Kidney (tissue), 22 donors: ENCODE measurements at places on chromosomes 7 and 10.

GRCh38 chr10:17432723-17433122 lies 21.7 kb downstream of the ST8SIA6 start:
- no peaks in the 10 kb centered on the region for H3K27me3 ChIP-seq
- no peak overlapping the region for H3K4me3 ChIP-seq
- H3K4me1 ChIP-seq = no peaks in the 10 kb centered on the region
- no peak for DNase-seq

GRCh38 chr10:21954132-21954531 lies 49.4 kb downstream of the DNAJC1 start:
- H3K36me3 ChIP-seq = no peaks in the 10 kb centered on the region
- H3K27ac ChIP-seq = no peak overlapping the region
- peaks cover 2% of the 10 kb centered on the region for H3K4me1 ChIP-seq

GRCh38 chr7:100875356-100875751 lies 451 bp downstream of the SRRT start:
- H3K27me3 ChIP-seq = no peaks in the 10 kb centered on the region
- peaks cover 4% of the 10 kb centered on the region for H3K4me1 ChIP-seq
- peaks cover 26% of the 10 kb centered on the region for H3K36me3 ChIP-seq
- peak; percentile 60 for DNase-seq
- peak overlapping the region; percentile 83 for H3K27ac ChIP-seq
- H3K4me3 ChIP-seq = peak overlapping the region; percentile 87

DNA sequence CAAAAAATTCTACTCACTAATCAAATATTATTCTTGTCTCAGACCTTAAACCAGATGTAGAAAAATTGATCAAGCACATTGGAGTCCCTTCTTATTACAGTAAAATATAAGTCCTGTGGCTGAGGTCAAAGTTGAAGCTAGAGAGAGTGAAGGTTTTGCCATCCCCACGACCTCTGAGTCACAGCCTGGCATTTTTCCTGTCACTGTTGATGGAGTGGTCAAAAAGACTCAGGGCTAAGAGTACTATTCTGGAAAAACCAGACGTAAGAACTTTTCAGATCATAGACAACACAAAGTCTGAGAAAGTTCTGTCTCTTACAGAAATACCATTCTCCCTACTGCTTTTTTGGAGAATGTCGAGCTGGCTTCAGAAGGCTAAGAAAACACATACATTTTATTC lies 323.7 kb upstream of the ANKRD30A start:
- no peak for DNase-seq
- H3K27me3 ChIP-seq = no peaks in the 10 kb centered on the region
- no peak overlapping the region for H3K27ac ChIP-seq
- H3K4me3 ChIP-seq = no peak overlapping the region

- no peaks in the 10 kb centered on the region for H3K36me3 ChIP-seq
- H3K27me3 ChIP-seq = no peaks in the 10 kb centered on the region
- H3K4me1 ChIP-seq = no peaks in the 10 kb centered on the region
- no peak overlapping the region for H3K4me3 ChIP-seq
Measured at GRCh38 chr7:15490291-15490690, 71.5 kb downstream of the AGMO start.

GRCh38 chr10:92112462-92112861 lies 178.4 kb downstream of the CPEB3 start:
- H3K4me1 ChIP-seq = no peaks in the 10 kb centered on the region
- DNase-seq = no peak
- no peaks in the 10 kb centered on the region for H3K36me3 ChIP-seq
- H3K27me3 ChIP-seq = no peaks in the 10 kb centered on the region
- H3K4me3 ChIP-seq = no peak overlapping the region

GRCh38 chr10:105188737-105189462 lies 547.8 kb downstream of the SORCS3 start:
- peak overlapping the region; percentile 13 for H3K27ac ChIP-seq
- DNase-seq = no peak
- no peaks in the 10 kb centered on the region for H3K36me3 ChIP-seq
- H3K27me3 ChIP-seq = no peaks in the 10 kb centered on the region
- H3K4me1 ChIP-seq = peaks cover 5% of the 10 kb centered on the region

GRCh38 chr7:101378751-101379174 lies 16.1 kb downstream of the COL26A1 start:
- no peak overlapping the region for H3K4me3 ChIP-seq
- H3K27me3 ChIP-seq = no peaks in the 10 kb centered on the region
- no peaks in the 10 kb centered on the region for H3K4me1 ChIP-seq
- no peaks in the 10 kb centered on the region for H3K36me3 ChIP-seq

DNA sequence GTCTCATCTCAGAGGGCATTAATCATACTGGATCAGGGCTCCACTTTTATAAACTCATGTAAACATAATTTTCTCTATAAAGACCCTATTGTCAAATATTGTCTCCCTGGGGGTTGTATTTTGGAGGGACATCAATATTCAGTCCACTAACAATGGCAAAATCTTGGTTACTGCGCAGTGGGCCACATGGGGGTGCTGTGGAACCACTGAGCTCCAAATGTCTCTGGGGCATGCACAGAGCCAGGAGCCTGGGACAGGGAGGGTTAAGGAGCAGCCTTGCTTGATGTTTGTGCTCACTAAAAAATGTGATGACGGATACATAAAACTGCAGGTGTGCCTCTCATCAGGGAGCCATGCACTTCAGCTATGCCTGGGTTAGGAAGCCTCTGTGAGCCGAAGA lies 62.1 kb upstream of the PRSS58 start:
- no peak for DNase-seq
- no peak overlapping the region for H3K27ac ChIP-seq
- H3K27me3 ChIP-seq = no peaks in the 10 kb centered on the region
- no peak overlapping the region for H3K4me3 ChIP-seq
- H3K4me1 ChIP-seq = no peaks in the 10 kb centered on the region
- no peaks in the 10 kb centered on the region for H3K36me3 ChIP-seq

DNA sequence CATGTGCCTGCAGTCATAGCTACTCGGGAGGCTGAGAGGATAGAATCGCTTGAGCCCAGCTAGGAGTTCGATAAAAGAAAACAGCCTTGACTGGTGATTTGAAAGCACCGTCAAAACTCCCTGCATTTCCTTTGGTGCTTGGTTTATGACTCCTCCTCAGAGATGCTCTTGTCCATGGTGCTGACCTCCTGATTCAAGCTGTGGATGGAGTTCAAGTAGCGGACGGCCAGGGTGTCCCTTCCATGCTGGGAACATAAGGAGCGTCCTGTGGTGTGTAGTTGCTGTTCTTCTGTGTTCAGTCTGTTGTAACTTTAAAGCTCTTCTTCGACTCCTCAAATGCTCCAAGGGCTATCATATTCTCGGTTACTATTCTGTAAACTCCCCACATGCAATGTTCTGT lies 382.5 kb upstream of the KIAA1217 start:
- H3K4me1 ChIP-seq = no peaks in the 10 kb centered on the region
- no peaks in the 10 kb centered on the region for H3K36me3 ChIP-seq
- peak; percentile 86 for DNase-seq
- no peak overlapping the region for H3K4me3 ChIP-seq
- no peaks in the 10 kb centered on the region for H3K27me3 ChIP-seq
- no peak overlapping the region for H3K27ac ChIP-seq

- H3K4me3 ChIP-seq = no peak overlapping the region
- no peak for DNase-seq
- H3K36me3 ChIP-seq = no peaks in the 10 kb centered on the region
- no peaks in the 10 kb centered on the region for H3K4me1 ChIP-seq
Measured at GRCh38 chr7:124318721-124319450, 286.0 kb upstream of the TMEM229A start.

DNA sequence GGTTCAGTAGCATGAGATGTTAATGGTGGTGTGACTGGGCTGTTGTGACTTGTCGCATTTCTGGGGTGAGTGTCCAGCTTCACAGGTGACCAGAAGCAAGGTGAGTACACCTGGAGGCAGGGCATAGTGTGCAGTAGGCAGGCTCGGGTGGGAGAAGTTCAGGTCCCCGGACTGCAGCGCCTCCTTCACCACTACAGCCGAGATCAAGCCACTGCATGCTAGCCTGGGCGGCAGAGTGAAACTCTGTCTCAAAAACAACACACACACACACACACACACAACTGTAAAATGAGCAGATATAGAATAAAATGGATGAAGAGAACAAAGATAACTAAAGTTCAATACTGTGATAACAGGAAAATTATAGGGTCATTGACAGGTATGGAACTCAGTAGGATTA lies 11.1 kb upstream of the PARD3 start:
- H3K27me3 ChIP-seq = no peaks in the 10 kb centered on the region
- H3K4me3 ChIP-seq = no peak overlapping the region
- no peaks in the 10 kb centered on the region for H3K4me1 ChIP-seq
- DNase-seq = no peak

DNA sequence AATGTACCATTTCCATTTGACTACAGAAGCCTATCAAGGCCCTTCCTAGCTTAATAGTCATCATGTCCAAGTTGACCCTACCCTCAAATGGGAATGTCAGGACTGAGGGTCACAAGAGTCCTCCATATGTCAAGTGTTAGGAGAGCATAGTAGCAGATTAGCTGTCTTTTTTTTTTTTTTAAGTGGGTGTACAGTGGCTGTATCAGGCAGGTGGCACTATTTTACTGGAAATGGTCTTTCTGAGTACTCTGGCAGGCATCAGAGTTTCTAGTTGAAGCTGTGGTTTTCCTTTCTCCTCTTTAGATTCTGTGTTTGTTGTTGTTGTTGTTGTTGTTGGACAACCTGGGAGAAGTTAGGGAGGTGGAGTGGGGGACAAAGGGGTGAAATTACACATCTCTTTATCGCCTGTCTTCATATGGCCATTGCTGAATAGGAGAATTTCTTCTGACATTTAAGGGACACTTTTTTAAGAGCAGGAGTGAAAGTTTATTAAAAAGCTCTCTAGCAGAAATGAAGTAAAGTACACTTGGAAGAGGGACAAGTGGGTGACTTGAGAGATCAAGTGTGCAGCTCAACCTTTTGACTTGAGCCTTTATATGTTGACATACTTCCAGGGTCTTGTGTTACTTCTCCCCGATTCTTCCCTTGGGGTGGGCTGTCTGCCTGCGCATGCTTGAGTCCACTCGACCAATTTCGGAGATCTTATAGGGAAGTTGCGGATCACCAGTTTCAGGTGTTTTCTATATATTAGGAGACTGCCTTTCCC lies 104.1 kb upstream of the FOXP2 start:
- H3K36me3 ChIP-seq = no peaks in the 10 kb centered on the region
- H3K4me3 ChIP-seq = no peak overlapping the region
- H3K27ac ChIP-seq = no peak overlapping the region
- peak; percentile 2 for DNase-seq
- no peaks in the 10 kb centered on the region for H3K4me1 ChIP-seq

- H3K27ac ChIP-seq = no peak overlapping the region
- H3K4me3 ChIP-seq = no peak overlapping the region
- no peaks in the 10 kb centered on the region for H3K4me1 ChIP-seq
Measured at GRCh38 chr7:43785420-43785819, 26.9 kb downstream of the BLVRA start.

DNA sequence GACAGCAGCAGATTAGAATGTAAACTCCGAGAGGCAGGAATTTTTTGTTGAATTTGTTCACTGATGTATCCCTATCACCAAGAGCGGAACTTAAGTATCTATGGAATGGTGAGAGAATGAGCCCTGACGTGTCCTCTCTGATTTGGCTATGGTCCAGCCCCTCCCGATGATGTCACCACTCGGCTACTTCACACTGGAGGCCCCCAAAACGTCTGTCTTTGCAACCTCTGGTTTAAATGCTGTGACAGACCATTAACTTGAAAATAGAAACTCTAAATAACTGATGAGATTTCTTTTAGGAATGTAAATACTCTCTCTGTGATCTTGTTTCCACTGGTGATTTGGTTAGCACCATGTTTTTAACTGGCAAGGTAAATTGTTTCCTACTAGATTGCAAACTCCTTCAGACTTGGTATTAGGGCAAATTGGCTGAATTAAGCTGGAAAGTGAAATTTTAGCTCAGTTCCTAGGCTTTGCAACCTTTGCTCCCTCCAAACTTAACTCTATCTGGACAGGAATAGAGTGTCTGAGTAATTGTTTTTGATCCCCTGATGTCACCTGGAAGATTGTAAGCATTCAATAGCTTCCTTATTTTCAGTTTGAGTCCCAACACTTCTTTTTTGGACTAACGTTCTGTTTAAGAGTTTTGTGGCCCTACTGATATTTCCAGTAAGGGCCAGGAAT lies 19.1 kb downstream of the SLC16A12 start:
- DNase-seq = peak; percentile 72
- H3K27ac ChIP-seq = peak overlapping the region; percentile 66
- no peaks in the 10 kb centered on the region for H3K36me3 ChIP-seq
- peaks cover 9% of the 10 kb centered on the region for H3K4me1 ChIP-seq

GRCh38 chr7:100632951-100633717 lies 8.2 kb downstream of the TFR2 start:
- no peaks in the 10 kb centered on the region for H3K4me1 ChIP-seq
- no peak overlapping the region for H3K27ac ChIP-seq
- peak overlapping the region; percentile 18 for H3K4me3 ChIP-seq
- DNase-seq = no peak
- H3K36me3 ChIP-seq = no peaks in the 10 kb centered on the region
- no peaks in the 10 kb centered on the region for H3K27me3 ChIP-seq
